Purkinje cell (primary cell): ENCODE measurements at places on chromosomes 5 and 9. TPM values are rescaled to one million over a fixed set of nuclear protein-coding genes. Genes with fewer than 3 reads are reported as not detected.

ANKRD18A gene
- 1.4 and 3.1 TPM in 2 replicates for polyA plus RNA-seq

ITK gene
- not detected in 2 replicates for polyA plus RNA-seq

COL15A1 gene
- polyA plus RNA-seq, result 0.04 TPM in 1 of 2 replicates, not detected in the other

STING1 gene
- 0.82 TPM in 1 of 2 replicates, not detected in the other for polyA plus RNA-seq

NOP16 gene
- polyA plus RNA-seq, result 106 and 141 TPM in 2 replicates

GADD45G gene
- polyA plus RNA-seq, result 0.23 and 0.53 TPM in 2 replicates

C7 gene
- polyA plus RNA-seq, result 0.28 TPM in 1 of 2 replicates, not detected in the other

FAM163B gene
- not detected in 2 replicates for polyA plus RNA-seq

COL23A1 gene
- polyA plus RNA-seq, result 0.81 and 2.1 TPM in 2 replicates

SLC35D2 gene
- polyA plus RNA-seq, result 2.2 and 3.8 TPM in 2 replicates

NUTM2F gene
- not detected in 2 replicates for polyA plus RNA-seq

INSL4 gene
- not detected in 2 replicates for polyA plus RNA-seq

QRFP gene
- not detected in 2 replicates for polyA plus RNA-seq

TRIM32 gene
- polyA plus RNA-seq, result 6.8 and 13.0 TPM in 2 replicates

CCDC192 gene
- not detected in 2 replicates for polyA plus RNA-seq

TMOD1 gene
- polyA plus RNA-seq, result 8.3 and 15.1 TPM in 2 replicates

IRX2 gene
- polyA plus RNA-seq, result 2.1 and 6.0 TPM in 2 replicates

GABRA1 gene
- 1,009 and 1,123 TPM in 2 replicates for polyA plus RNA-seq

FGF1 gene
- polyA plus RNA-seq, result 4.4 and 14.2 TPM in 2 replicates

ARSI gene
- polyA plus RNA-seq, result not detected in 2 replicates

CLIC3 gene
- not detected in 2 replicates for polyA plus RNA-seq

GRXCR2 gene
- polyA plus RNA-seq, result not detected in 2 replicates

GDNF gene
- not detected in 2 replicates for polyA plus RNA-seq

CDC25C gene
- polyA plus RNA-seq, result not detected in 2 replicates

SETX gene
- 32.4 and 33.8 TPM in 2 replicates for polyA plus RNA-seq
